ENCODE measurements at places on chromosomes 7 and 10.
A peak's percentile ranks its signal among the peaks of the same experiment; 100 is the strongest.

DNA sequence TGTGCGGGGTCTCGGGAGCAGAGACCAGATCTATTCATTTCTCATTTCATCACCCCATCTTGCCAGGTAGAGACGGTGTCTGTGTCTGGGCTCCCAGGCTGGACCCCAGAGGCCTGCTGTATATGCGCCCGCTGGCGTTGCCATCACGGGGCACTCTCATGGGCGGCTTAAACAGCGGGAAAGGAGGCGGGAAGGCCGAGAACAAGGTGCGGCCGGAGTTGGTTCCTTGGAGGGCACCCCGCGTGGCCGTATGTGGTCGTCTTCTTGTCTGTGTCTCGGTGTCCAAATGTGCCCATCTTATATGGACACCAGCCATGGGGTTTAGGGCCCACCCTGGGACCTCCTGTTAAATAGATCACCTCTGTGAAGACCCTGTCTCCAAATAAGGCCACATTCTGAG is 2.1 kb upstream of the CFAP46 start:
- DNase-seq = no peak

DNA sequence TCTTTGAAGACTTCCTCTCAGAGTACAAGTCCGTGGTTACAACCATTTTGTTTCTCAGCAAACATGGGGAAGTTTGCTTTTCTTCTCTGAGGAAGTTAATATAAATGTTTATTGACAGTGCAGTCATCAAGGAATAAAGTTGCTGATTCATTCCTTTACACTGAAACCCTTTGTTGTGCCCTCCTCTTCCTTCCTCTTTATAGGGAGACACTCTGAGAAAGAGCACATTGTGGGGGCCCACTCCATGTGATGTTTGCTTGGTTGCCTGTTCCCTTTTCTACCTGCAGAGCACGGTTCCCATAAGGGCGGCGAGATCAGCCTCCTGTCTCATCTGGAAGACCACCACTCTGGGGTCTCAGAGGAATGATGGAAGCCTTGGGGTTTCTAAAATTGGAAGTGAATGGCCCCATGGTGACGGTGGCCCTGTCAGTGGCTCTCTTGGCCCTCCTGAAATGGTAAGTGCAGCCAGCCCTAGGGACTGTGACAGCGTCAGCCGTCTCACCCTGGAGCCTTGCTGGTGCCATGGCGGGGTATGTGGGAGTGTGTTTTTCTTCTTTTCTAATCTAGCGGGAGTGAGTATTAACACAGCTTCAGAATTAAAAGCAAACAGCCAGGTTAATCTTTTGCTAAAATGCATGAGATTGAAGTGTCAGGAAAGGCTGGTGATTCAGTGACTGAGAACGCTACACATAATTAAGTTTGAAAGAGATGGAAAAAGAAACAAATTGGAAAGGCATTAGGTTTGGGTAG is at the start of gene TBXAS1:
Gene TBXAS1 (plus strand): TSS at position 240 of the 750 bp plus-strand sequence. CDS start 127 bp downstream, at position 367.
- peak; percentile 22 for DNase-seq

GRCh38 chr7:149783386-149784250 is 10.2 kb upstream of the ZNF467 start:
- DNase-seq = no peak

DNA sequence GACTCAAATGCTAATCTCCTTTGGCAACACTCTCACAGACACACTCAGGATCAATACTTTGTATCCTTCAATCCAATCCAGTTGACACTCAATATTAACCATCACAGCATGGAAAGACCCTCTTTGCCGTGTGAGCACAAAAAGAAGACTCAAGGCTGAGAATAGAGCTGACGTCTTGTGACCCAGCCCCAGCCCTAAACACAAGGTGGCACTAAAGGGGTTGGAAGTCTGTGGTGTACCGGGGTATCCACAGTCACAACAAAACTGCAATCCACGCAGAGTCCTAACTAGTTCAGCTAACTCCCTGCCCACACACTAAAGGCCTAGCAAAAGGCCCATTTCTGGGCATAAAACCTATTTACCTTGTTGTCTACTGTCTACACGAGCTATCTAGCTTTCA is 200.1 kb downstream of the ACTR3B start:
- no peak for DNase-seq

DNA sequence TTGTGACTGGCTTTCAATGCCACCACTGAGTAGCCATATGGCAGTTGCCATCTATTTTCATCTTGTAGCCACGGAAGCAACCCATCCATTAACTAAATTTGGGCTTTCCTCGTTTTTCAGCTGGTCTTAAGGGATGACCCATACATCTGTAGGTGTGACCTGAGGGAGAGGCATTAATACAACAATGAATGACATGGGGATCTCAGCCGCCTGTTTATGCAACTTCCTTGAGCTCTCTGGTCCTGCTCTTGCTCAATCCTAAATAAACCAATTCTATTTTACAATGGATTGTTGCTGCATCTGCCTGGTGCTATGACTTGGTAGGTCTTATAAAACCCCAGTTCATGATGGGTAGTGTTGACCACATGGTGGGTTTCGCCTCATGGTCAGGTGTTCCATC is 21.9 kb upstream of the ADAM22 start:
- no peak for DNase-seq

- DNase-seq = no peak
Observed at GRCh38 chr10:2438248-2438939, 629.0 kb upstream of the PFKP start.

- no peak for DNase-seq
Observed at GRCh38 chr10:88831709-88832108, 19.9 kb downstream of the ANKRD22 start.

DNA sequence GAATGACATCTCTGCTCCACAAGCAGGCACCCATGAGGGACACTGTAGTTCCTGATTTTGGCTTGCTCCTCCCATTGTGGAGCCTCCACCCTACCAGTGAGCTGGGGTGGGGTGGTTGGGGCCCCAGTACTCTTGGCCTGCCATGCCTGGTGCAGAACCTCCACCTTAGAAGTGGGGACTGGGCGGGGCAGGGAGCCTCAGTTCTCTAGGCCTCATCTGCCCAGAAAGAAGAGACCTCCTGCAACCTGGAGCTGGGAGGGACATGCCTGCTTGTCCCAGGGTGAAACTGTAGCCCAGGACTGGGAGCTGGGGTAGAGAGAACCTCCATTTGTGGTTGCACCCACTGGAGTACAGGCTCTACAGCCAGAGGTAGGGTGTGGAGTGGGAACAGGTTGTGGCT is 14.4 kb downstream of the RAMP3 start:
- no peak for DNase-seq

- peak; percentile 25 for DNase-seq
Observed at GRCh38 chr10:86664341-86665217, 3.7 kb upstream of the LDB3 start.

- no peak for DNase-seq
Observed at GRCh38 chr10:29669149-29669548, 34.4 kb upstream of the SVIL start.

DNA sequence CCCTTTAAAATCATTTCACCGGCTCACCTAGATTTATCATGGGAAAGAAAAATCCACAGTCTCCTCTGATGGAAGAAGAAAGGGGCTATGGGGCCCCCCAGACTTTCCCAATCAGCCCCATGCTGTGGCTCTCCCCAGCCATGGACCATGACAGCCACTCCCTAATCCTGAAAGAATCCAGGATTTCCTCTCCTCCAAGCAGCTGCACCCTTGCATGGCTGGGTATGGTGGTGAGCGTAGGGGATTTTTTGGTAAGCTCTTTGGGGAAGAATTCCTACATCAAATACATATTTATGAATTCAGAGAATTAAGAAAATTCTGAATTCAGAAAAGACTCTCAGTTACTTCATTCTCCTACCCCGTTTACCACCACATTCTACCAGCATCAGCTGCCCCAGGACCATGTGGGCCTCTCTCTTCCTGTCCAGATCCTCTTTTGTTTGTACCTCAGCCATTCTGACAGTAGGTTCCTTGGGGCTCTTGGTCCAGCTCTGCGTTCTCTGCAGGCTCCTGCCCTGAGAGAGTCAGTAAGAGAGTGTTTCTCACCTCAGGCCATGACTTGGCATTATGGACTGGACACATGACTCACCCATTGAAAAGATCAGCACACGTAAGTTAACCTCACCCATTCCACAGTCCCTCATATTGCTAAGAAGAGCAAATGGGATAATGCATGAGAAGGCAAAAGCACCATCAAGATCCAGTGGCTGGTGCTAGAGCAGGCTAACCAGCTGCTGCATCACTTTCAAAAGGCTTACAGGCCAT is 337.8 kb downstream of the ELMO1 start:
- DNase-seq = peak; percentile 36

GRCh38 chr7:65840446-65840845 is 32.4 kb upstream of the VKORC1L1 start:
- no peak for DNase-seq

DNA sequence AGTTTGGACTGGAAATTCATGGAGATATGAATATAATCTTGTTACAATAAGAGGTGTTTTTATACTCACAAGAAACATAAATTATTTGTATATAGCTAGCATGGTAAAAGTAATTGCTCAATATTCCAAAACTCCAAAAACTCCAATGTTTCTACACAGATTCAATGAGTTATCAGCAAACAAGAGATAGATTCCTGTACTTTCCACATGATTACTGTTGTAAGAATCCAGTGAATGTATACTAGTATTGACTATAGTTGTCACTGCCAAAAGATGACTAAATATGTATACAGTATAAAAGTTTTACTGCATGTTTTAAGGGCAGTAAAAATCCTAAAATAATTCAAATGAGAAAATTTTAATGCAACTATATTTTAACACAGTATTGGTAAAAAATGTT is 10.7 kb downstream of the ATOH7 start:
- no peak for DNase-seq

DNA sequence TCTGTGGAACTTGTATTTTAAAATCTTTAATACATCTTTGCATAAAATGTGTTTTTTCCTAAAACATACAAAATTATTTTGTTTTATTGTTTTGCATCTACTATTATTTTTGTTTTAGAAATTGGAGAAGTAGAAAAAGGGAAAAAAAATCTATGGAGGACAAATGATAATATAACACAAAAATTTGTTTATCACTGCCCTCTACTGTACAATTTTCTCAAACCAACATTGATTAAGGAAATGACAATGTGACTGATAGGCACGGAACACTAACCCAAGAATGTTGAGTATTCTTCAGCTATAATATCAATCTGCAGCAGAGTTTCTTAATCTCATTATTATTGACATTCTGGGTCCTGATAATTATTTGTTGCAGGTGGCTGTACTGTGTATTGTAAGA is 9.5 kb upstream of the ING3 start:
- DNase-seq = peak; percentile 18

- no peak for DNase-seq
Observed at GRCh38 chr7:99372275-99373090, 2.0 kb upstream of the ARPC1B start.

- DNase-seq = no peak
Observed at GRCh38 chr7:79451580-79451979, 1.9 kb downstream of the MAGI2 start.

- no peak for DNase-seq
Observed at GRCh38 chr10:13672548-13672947, 85.8 kb downstream of the PRPF18 start.

DNA sequence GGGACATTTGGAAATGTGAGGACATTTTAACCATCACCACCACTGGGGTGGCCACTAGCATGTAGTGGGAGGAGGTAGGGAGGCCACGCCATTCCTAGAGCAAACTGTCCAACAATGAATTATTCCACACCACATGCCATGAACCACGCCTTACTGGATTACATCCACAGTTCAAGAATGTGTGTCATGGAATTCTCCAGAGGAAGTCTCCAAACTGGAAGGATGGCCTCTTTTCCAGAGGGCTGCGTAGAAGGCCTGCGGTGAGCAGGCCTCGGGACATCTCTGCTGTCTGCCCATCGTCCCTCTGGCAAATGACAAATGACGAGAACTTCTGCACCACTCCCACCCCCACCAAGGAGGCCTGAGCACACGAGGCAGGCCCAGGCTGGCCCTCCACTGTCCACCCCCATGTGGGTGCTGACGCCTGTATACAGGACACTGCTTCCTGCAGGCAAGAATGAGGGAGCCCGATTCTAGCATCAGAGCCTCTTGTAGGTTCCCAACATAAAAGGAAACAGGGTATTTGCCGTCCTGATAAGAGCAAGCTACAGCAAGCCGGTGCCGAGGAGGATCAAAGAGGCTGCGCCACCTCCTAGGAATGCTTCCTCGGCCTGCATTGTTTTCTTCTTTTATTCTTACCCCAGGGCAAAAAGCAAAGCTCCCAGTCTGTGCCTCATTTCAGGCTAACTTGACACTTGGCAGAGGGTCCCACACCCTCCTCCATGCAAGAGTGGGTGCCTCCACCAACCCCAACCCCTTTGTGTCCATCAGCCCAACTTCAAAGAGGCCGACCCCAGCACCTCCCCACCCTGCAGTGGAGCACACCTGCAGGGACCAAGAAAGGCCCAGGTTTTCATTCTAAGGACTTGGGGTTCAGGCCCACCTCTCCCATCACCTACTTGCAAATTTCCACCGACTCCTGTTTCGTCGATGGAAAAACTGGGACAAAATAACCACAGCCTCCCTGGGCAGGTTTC is 23.9 kb downstream of the TNS3 start:
- DNase-seq = peak; percentile 85

Measured in M059J (cell line).